ENCODE measurements at places on chromosomes 2 and 18.
A peak's percentile ranks its signal among the peaks of the same experiment; 100 is the strongest.

DNA sequence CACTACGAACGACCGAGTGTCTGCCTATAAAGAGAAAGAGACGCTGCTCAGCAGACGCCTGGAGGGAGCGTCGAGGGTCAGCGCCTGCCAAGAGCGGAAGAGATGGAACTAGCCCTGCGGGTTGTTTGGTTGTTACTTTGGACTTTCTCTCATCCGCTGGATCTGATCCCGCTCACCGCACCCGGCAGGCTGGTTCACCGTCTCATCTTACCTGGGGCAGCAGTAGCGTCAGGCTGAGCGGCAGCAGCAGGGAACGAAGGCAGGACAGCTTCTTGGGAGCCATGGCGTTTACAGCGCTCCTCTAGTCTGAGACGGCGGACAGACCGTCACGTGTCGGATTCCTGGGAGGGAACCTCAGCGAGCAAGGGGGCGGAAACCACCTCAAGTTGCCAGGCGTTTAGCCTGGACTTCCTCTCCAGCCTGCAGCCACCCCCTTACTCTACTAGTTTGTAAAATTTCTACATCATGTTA lies 1.9 kb downstream of the GLB1L start:
- H3K4me1 ChIP-seq: peaks cover 39% of the 10 kb centered on the region
- no peak overlapping the region for H3K27ac ChIP-seq
- no peaks in the 10 kb centered on the region for H3K27me3 ChIP-seq
- peak overlapping the region; percentile 36 for H3K4me3 ChIP-seq

GRCh38 chr2:217461674-217462073 lies 541.1 kb downstream of the TNS1 start:
- no peaks in the 10 kb centered on the region for H3K36me3 ChIP-seq
- no peak overlapping the region for H3K27ac ChIP-seq
- no peaks in the 10 kb centered on the region for H3K4me1 ChIP-seq
- no peak overlapping the region for H3K4me3 ChIP-seq
- H3K27me3 ChIP-seq: no peaks in the 10 kb centered on the region

DNA sequence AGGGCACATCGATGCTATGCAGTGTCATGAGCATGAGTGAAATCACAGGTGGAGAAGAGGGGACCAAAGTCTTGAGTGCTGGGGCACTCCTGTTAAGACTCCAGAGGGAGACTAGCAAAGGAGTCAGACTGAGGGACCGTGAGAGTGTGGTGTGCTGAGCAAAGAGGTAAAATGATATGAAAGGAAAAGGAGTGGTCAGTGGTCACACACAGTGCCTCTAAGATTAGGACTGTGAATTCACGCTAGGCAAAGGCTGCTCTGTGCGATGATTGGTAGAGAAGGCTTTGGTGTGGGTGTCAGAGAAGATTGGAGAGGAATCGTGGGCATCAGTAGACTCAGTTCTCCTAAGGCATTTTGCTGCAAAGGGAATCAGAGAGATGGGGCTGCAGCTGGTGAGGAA lies 12.8 kb downstream of the SOCS6 start:
- H3K36me3 ChIP-seq: no peaks in the 10 kb centered on the region
- H3K4me1 ChIP-seq: peaks cover 11% of the 10 kb centered on the region
- H3K27ac ChIP-seq: no peak overlapping the region
- H3K27me3 ChIP-seq: no peaks in the 10 kb centered on the region
- no peak for DNase-seq

- no peaks in the 10 kb centered on the region for H3K27me3 ChIP-seq
- H3K27ac ChIP-seq: no peak overlapping the region
- no peaks in the 10 kb centered on the region for H3K4me1 ChIP-seq
- no peaks in the 10 kb centered on the region for H3K36me3 ChIP-seq
- no peak overlapping the region for H3K4me3 ChIP-seq
- peak; percentile 45 for DNase-seq
Measured at GRCh38 chr2:167264380-167264779, 376.1 kb downstream of the XIRP2 start.

DNA sequence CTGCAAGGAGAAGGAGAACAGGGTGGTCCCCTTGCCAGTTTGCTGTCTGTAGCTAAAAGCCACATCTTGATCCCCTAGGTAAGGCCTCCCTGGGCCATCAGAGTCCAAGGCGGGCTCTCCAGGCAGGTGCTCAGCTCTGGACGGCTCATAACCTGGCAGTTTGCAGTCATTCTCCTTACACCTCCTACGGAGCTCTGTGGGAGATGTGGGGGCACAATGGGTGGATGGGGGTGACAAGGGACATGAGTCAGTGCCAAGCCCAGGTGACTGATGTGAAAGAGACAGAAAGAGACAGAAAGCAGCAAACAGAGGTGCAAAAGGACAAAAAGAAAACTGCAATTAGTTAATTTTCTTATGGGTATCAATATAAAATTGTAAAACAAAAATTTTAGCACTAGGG lies 120.6 kb upstream of the ZBTB14 start:
- no peak overlapping the region for H3K4me3 ChIP-seq
- H3K4me1 ChIP-seq: no peaks in the 10 kb centered on the region
